Stimulated activated CD4-positive, alpha-beta T cell treated with anti-CD3 and anti-CD28 coated beads, Interleukin-2, amount 100 ng/mL, for 48 hours (primary cell): ENCODE measurements at places on chromosomes 7 and 10.

GRCh38 chr10:93440591-93441091, 41.5 kb downstream of the MYOF start:
- DNase-seq, result no peak

DNA sequence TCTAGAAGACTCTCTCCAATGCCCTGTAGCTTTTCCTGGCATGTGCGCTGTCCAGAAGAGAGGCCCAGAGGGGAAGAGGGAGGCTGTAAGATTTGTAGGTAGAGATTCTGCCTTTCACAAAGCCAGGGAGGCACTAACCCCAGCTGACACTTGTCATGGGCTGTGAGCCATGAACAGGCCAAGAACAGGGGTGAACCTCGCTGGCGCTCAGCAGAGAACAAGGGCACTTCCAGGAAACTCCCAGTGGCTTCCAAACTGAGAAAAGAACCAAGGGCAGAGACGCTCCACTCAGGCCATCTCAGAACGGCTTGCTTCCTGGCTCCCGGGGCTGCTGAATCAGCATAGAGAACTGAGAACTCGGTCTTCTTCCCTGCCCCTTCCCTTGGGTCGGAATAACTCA, 257.8 kb upstream of the ZNF32 start:
- no peak for DNase-seq

DNA sequence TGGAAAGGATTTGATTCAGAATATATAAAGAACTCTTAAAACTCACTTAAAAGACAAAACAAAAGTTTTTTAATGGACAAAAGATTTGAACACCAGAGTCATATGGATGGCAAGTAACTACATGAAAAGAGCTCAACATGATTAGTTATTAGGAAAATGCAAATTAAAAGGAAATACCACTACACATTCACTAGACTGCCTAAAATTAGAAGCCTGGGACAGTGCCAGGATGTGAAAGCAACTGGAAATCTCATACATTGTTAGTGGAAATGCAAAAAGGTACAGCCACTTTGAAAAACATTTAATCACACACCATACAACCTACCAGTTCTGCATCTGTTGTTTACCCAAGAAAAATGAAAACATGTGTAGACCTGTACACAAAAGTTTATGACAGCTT, 48.8 kb downstream of the RALA start:
- no peak for DNase-seq

GRCh38 chr7:26691886-26692285, 172.5 kb downstream of the SKAP2 start:
- DNase-seq, result no peak

DNA sequence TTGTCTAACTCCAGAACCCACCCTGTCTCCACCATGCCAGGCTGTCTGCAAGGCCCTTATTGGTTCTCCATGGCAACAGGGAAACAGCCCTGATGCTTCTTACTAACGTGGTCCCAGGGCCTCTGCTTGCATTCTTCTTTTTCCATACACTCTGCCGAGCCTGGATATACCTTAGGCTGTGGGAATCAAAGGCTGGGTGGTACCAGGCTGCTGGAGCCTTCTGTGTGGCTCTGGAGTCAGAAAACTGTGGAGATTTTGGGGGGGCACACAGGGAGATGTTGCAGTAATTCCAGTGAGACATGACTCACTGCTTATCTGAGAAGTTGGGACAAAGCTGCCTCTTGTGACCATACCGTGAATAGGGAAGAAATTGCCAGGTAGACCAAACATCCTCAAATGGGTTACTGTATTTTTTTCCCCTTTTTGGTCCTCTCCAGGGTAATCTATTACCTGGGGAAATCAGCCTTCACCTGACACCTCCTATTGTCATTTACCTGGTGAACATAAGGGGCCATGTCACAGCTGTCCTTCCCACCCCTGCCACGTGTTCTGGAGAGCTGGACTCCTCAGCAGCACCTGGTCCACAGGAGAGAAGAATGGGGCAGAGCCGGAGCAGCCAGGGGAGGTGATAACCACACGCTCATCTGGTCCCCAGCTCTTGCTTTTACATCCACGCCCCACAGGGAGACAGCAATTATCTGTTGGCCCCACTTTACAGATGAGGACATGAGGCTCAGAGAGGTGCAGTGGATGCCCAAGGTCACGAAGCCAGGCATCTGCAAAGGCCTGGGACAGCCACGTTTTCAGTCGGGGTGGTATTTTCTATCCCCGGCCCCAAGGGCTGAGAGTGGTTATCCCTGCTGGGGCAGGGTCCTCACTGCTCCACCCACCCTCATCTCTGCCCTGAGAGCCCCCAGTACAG, 4.6 kb downstream of the CHST3 start:
- no peak for DNase-seq

GRCh38 chr10:6072215-6072934, 10.2 kb upstream of the IL2RA start:
- DNase-seq, result no peak

DNA sequence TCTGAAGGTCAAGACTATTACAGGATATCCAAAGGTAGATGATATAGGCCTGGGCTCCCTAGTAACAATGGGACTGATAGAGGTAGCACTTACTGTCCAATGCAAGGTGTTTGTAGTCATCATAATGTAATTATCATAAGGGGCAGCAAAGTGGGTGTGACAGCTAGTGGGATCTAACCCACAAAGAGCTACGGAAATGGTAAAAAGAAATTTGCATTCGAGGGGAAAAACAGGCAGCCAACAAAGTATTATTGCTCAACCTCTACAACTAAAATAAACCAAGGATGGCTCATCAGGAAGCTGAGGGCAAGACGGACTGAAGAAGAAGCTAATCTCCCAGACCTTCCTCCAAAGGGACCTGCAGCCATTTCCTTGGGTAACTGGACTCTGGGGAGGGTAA, 211.0 kb downstream of the WDR11 start:
- DNase-seq, result no peak

- DNase-seq, result no peak
These were observed 19.8 kb upstream of the PURB start for GRCh38 chr7:44905002-44905635.

DNA sequence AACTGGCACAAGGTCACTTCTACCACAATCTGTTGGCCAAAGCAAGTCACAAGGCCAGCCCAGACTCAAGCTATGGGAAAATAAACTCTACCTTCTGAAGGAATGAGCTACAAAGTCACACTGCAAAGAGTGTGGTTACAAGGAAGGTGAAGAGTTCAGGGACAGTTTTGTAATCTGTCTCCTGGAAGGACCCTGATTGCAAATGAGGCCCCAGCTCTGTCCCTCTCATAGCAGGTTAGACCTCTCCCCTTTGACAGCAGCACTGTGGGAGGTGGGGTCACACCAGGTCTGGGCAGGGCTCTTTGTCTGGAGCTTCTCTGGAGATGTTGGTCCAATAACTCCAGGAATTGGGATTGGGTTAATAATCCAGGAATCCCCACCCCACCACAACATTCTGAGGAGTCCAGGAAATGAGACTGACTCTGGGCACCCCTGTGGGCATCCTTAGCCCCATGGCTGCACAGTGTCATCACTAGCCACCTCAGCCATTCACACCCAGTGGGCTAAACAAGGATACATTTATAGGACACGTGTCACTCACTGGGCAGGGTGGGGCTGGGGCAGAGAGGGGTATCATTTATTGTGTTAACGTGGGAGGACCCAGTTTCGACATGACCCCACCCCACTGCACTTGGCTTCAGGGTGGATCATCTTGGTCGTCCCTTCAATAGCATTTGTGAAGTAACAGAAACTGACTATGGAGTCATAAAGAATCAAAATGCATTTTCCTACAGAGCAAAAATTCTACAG, 23.7 kb upstream of the C10orf105 start:
- no peak for DNase-seq

DNA sequence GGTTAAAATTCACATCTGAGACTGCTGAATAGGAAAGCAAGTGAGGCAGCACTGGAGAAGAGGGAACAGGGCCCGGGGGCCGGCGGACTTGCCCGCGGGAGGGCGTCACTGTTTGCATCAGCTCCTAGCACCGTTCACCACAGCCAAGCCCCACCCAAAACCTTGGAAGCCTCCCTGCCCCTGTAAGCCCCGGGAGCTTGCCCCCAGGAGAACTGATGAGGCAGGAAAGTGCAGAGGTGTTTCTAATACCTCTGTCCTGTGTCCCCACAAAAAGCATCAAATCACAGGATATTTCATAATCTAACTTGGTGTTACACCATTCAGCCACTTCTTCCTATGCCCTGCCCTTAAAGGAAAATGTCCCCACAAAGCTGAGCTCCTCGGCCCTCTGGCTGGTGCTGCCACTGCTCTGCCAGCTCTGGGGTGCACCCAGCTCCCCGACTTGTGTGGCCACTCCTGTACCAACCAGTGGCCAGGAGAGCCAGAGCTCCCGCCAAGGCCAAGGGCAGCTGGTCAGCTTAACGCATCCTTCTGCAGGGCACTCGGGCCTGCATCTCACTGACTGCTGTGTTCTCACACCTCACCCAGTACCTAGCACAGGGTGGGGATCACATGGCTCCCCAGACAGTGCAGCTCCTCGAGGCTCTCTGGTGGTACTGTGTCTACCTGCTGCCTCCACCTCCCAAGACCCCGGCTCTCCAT, 47.3 kb upstream of the CNPY1 start:
- no peak for DNase-seq

DNA sequence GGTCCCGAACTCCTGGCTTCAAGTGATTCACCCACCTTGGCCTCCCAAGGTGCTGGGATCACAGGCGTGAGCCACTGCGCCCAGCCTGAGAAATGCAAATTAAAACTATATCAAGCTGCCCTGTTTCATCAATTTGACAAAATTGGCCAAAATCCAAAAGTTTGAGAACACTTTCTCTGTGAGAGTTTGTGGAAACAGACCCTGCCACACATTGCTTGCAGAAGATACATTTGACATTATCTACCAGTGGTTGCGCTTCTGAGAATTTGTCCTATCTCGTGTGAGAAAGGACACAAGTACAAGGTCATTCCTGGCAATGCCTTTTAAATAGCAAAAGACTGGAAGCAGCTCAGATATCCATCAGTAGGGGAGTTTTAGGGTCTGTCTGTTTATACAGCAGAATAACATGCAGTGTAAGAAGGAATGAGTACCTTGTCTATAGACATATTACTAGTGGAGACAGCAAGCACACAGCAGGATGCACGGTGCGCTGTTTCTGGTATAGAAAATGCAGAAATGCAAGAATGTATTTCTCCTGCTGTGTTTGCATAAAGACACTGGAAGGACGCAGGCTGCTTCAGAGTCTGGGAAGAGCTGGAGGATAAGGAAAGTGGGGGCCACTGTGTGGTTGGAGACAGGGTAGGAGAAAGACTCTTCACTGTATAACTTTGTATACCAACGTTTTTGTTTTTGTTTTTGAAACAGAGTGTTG, 4.3 kb downstream of the LHPP start:
- DNase-seq, result no peak

DNA sequence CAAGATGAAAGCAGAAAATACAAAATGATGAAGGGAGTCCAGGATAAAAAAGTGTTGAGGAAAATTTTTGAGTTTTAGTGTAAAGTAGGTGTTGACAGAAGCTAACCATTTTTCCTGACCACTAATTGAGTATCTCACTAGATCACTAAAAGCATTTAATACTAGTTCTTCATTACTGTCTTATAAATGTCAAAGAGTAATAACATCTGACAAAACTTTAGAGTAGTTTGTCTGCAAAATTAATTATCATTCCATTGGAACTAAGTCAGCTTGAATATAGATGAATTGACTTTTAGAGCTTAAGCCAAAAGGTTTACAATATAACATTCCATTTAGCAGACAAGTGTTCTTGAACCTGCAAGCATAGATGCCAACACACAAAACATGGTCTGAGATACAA, 232.9 kb downstream of the FOXP2 start:
- DNase-seq, result no peak

DNA sequence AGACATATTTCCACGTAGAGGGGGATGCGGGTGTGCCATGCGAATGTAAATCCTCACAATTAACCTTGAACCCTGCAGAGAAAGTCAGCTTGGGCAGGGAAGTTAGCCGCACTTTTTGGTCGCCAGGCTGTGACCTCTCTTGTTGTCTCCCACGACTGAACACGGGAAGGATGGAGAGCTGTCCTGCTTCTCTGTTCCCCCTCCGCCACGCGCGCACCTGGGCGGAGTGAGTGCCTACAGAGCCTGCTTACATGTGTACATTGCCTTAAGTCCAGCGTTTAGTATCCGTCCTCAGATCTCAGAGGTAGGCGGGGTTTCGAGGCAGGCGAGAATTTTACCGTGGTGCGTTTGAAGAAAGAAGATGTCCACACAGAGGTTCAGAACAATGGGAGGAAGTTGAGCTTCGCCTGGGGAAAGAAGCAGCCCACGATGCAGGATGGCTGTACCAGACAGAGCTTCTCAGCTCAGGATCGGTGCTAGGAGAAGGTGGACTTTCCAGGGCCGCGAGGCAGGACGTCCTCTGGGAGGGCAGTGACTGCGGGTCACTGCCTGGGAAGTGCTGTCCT, 482 bp upstream of the ERCC6 start:
- peak; percentile 11 for DNase-seq

- no peak for DNase-seq
These were observed 132.6 kb downstream of the INSYN2A start for GRCh38 chr10:127063762-127064161.

GRCh38 chr7:99248391-99249095, 24.1 kb upstream of the MYH16 start:
- no peak for DNase-seq

DNA sequence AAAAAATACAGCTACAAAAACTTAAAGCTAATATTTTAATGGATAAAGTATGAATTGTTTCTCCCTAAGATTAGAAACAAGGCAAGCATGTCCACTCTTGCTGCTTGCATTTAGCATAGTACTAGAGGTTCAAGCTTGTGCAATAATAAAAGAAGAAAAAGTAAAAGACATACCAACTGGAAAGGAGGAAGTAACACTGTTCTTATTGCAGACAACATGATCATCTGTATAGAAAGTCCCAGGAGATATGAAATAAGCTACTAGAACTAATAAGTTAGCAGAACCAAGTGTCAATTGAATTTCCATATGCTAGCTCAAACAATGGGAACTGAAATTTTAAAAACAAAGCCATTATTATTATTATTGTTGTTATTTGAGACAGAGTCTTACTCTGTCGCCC, 20.0 kb upstream of the RABGEF1 start:
- no peak for DNase-seq

- DNase-seq, result no peak
These were observed 53.7 kb downstream of the SLC16A12 start for GRCh38 chr10:89481662-89482061.

DNA sequence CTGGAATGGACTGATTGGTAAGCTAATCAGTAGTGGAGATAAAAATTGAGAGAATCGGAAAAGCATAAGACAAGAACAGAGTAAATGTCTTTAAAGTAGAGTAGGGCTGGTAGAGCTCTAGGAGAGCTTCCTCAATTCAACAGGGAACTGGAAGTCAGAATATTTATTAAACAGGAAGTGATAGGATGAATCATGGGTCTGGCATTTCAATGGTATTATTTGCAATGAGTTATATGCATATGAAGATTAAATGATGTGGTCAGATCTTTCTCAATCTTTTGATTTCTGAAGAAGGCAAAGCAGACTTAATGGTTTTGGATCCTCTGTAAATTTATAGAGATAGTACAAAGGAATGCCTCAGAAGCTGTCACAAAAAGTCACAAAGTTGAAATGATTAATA, 349.0 kb downstream of the HPSE2 start:
- DNase-seq, result no peak

GRCh38 chr7:93148144-93148543, at the start of gene SAMD9L:
SAMD9L (minus strand) TSS chr7:93148385; CDS start chr7:93135971, 12,414 bp downstream.
- no peak for DNase-seq

GRCh38 chr10:116410351-116410750, 17.3 kb upstream of the PNLIPRP3 start:
- no peak for DNase-seq
